ENCODE measurements at places on chromosomes 4 and X.

DNA sequence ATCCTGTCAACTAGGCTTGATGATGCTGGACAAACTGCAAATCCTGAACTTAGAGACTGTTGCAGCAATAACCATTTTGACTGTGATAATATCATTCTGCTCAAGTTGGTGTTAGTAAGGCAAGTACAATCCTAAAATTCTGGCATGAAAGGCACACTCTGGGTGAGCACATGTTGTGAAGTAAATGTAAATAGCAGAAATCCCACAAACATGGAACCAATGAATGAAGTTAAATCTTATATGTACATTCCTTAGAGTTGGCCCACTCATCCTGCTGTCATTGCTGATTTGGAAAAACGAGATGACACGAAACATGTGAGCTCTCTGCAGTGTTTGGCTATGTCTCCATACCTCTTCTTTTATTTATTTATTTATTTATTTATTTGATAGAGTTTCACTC is 21.0 kb downstream of the RBM47 start:
- no peak for DNase-seq

DNA sequence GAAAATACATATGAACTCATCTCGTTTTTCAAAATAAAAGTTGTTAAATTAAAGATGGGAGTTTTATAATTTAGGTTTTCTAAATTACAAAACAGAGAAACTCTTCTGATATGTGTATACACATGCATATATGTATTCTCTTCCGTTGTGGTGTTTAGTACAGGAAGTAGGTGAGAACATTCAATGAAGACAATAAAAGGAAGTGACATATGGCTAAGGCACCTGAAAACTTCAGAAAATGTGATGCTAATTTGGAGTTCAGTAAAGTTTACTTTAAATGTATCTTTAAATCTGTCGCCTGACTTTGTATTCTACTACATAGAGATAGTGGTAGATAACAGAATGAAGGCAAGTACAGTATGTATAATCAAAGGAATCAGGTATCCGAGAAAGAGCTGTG is 33.5 kb upstream of the ITM2A start:
- DNase-seq: no peak

DNA sequence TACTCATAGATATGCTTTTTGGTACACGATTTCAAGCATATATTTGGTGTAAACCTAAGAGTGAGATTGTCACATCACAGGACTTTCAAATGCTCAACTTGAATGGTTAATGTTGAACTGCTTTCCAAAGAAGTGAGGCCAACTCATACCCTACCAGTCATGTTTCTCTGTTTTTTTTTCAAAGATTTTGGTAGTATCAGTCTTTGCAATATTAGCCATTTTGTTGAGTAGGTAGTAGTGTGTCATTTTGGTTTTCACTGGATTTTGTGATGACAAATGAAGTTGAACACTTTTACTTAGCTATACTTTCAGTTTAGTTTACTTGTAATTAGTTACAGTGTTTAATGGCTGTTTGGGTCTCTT is 12.5 kb upstream of the HS3ST1 start:
- no peak for DNase-seq

- no peak for DNase-seq
Measured at GRCh38 chr4:100170986-100171385, 19.3 kb downstream of the DDIT4L start.
